ENCODE measurements at places on chromosomes 6 and 20.

DNA sequence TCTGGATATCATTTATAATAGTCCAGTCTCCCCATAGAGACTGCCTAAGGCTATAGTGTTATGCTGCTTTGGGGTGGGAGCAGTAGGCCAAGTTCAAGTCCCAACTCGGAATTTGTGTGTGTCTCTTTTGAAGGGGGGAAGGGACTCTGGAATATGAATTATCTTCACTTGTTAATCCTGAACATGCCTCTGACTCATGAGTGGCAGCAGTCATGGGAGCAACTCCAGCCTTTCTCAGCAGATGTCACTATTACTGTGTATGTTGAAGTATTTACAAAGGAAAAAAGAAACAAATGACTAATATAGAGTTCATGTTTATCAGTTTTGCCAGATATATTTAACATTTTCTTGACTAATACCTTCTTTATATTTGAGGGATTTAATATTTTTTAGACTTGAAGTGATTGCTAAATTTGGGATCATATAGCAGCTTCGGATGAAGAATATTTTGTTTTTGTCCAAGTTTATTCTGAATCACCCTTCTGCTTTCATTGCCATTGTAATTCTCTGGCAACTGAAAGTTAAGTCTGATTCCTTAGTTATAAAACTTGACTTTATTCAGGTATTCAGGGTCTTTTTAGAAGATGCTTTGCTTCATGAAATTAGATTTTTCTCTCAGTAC is 23.4 kb downstream of the FAM217A start:
- DNase-seq, result no peak

DNA sequence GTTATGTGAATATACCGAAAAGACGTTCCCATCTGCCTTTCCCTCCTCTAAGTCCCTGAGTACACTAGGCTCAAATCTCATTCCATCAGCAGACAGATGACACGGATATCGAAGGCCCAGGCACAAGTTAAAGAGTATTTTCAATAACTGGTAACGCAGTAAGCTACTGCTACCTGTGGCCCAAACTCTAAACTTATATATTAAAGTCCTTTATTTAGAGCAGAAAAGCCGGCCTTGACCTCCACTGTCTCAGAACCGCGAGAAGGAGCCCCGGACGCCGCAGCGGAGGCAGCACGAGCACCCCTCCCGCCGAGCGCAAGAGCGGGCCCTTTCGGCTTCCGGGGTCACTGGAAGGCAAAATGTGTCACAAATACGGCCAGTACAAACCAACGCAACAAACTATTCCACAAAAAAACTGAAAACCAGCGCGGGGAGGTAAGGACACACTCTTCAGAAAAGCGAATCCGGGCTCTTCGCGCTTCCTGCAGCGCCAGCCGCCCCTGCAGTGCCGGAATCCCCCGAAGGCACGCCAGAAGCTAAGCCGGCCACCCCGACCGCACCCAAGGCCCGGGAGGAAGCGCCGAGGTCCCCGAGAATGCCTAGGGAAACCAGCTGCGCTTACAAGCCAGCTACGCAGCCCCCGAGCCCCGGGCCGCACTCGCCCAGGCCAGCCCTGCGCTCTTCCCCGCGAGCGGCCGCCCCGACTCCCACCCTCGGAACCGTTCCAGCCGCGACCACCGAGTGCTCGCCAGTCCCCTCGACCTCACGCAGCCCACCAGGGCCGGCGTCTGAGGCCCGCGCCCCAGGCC is 681 bp downstream of the DIDO1 start:
- peak; percentile 25 for DNase-seq

DNA sequence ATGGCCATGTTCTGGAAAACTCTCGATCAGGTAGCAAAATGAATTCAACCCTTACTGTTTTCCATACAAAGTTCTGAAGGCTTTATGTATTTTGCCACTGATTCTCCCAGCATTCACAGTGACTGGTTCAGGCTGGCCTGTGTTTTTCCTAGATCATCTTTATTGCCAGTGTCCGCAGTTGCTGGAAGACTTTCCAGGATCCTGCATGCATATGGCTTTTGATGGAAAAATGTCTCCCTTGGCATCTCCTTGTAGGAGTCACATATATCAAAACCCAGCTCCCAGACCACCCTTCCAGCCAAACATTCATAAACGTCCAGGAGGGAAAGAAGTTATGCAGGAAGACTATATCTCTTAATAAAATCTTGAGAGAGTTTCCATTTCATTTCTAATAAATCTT is 588.8 kb downstream of the MAFB start:
- DNase-seq, result no peak

GRCh38 chr20:50758992-50759391 is 27.6 kb downstream of the PARD6B start:
- DNase-seq, result no peak

GRCh38 chr6:55892749-55893357 is 17.5 kb upstream of the BMP5 start:
- no peak for DNase-seq

GRCh38 chr6:27742833-27743573 is 169.2 kb downstream of the OR2B2 start:
- DNase-seq, result no peak

DNA sequence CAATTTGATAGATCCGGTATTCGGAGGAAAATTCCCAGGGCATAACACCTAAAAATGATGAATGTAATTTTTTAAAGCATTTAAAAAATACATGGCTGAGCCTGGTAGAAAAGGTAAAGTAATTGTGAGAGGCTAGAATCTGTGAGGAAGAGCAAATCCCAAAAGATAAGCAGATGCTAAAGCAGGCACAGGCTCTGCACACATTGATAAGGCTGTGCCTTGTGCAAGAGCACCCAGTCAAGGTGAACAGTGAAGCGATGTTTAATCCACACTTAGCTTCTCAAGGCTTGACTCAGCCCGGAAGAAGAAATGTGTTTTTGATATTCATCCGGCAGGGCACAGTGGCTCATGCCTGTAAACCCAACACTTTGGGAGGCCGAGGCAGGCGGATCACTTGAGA is 5.1 kb upstream of the EPB41L2 start:
- DNase-seq, result no peak

DNA sequence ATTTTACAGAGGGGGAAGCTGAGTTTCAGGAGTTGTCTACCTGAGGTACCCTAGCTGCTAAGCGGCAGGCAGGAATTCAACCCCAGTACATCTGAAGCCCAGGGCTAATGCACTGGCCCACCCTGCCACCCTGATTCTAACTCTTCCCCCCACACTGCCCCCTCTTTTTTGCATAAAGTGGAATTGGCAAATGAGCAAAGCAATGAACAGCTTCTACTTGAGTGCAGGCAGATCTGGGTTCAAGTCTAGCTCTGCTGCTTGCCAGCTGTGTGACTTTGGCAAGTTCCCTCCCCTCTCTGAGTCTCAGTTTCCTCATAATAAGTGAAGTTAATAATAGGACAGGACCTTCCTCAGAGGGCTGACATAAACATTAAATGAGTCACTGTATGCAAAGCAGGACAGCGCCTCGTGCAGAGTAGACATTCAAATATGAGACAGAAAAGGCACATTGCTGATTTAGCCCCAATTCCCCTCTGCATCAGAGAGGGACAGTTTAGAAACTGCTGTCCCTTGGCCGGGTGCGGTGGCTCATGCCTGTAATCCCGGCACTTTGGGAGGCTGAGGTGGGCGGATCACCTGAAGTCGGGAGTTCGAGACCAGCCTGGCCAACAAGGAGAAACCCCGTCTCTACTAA is 4.7 kb downstream of the ADA start:
- no peak for DNase-seq

GRCh38 chr6:162615016-162615705 is 112.4 kb downstream of the PRKN start:
- DNase-seq, result no peak

DNA sequence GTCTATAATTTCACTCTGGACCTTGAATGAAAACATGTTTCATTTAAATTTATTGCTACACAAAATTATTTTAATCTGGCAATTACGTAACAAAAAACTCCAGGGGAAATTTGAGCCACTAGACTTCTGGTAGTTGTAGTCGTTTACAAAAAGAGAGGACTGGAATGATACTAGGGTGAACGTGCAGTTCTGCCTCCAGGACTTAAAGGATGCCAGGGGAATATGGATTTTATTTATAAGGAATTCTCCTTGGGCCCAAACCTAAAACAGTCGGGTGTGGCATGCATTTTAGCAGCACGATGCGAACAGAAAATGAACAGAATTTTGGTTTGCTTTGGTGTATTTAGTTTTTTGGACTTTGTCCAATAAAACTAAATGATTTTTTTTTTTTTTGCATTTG is 76.9 kb downstream of the PRL start:
- no peak for DNase-seq

DNA sequence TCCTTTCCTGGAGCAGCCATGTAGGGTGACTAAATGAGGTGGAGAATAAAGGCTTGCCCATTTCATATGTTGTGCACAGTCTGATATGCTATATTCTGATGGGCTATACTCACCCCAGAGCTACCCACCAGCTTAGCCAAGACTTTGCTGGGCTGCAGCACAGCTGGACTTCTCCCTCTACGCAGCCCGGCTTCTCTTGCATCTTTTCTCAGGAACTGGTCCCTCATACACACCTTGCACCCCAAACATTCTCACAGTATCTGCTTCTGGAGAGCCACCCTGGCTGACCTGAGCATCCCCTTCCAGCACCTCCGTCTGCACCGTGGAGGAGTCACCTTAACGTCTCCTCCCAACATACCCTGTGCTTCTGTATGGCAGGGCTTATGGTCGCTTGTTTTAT is 150.8 kb upstream of the PMEPA1 start:
- no peak for DNase-seq

GRCh38 chr20:34862724-34863123 is 9.9 kb downstream of the GGT7 start:
- no peak for DNase-seq

- DNase-seq, result no peak
Observed at GRCh38 chr6:128259730-128260685, 260.4 kb downstream of the PTPRK start.

DNA sequence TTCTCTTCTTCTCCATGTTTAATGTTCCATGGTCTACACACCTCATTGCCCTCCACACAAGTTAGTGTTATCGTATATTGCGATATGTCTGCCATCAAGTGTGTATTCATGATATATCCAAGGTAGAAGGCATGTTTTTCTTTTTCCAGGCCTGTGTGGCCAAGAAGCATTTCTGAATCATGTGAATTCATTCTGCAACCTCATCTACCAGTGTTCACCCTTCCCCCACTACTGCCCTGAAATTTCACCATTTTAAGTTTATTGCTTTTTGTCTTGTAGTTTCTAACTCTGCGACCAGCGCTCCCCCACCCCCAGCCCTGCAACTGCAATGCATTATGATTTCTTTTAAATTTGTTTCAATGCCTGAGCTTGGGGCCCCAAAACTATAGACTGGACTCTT is 618.0 kb upstream of the FLRT3 start:
- DNase-seq, result no peak

DNA sequence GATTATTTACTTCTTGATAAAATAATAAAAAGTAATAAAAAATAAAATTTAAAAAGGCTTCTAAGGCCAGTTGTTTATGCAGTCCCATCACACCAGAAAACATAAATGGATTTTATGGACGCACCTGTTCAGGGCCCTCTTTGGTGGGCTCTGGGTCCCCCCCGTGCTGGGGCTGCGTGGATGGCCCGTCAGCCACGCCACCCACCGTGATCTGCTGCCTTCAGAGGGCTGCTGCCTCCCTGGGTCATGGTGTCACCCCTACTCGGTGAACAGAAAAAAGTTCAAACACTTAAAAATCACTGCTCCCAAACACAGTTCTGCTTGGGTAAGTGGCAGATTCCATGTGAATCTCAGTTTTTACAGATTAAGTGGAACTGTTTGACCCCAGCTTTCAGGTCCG is 447.6 kb upstream of the AGPAT4 start:
- DNase-seq, result no peak

DNA sequence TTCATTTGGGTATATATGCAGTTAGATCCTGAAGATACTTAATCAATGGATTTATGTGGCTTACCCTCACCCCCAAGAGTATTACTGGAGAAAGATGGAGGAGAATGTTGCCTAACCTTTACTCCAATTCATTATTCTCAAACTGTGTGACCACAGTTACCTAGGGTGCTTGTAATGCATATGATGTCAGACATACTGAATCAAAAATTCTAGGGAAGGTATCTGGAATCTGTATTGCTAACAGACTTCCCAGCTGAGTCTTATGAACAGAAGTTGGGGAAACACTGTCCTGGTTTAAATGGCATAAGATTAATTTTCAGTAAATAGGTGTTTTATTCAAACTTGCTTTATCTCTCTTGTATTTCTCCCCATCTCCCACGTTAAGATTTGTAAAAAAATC is 83.9 kb downstream of the PKIB start:
- no peak for DNase-seq

DNA sequence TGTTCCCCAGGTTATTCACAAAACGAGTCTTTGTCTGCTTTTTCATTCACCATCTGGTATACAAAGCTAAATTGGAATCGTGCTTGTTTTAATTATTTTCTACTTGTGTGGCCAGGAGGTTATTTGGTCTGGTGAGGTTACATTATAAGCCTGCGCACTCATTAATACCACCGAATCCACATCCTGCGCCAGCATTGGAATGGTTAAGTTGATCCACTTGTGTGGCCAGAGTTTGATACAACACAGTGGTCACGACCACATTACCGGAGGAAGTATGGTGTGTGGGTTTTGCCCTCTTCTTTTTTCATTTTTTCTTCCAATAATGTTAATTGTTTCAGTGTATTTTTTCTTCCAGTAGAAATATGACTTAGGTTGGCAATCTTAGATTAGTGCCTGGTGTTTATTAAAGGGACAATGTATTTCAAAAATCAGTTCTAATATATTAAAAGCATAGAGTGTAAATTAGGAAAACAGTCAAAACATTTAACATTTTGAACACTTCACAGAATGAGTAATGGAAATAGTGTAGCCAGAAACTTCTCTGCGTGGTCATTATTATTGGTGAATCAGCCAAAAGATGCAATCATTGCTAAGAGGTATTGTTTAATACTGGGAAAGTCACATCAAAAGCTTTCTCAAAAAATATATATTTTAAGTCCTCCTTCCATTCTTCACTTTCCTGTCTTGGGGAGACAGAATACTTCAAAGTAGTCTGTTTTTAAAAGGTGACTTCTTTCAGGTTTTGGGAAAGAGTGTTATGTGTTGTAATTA is 84.5 kb downstream of the JARID2 start:
- DNase-seq, result no peak

- DNase-seq, result no peak
Observed at GRCh38 chr6:52341561-52342260, 20.2 kb upstream of the PAQR8 start.

DNA sequence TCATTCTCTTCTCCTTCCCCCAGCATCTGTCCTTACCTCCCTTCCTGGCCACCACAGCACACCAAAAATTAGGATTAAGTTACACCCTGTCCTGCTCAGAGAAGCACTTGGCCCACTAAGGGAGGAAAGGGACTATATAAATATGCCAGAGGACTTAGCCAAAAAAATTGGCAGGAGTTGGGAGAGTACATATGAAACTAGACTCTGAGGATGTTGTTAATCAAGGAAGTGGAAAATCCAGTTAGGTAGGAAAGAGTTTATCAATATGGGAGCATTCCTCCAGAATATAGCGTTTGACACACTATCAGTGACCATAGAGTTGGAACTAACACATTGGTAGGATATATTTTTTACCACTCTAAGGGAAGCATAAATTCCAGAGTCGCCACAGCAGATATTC is 57.3 kb upstream of the TSHZ2 start:
- DNase-seq, result no peak

- DNase-seq, result no peak
Observed at GRCh38 chr6:91013511-91013910, 426.6 kb upstream of the MAP3K7 start.

All from activated T-helper 1 cell treated with Interleukin-2 at 50 U/mL for 16 hours (primary cell).